ENCODE measurements at places on chromosomes 2 and 18.

GRCh38 chr2:8774371-8774770 lies 63.0 kb downstream of the KIDINS220 start:
- no peak for DNase-seq

- no peak for DNase-seq
Measured at GRCh38 chr2:39059366-39059952, 61.4 kb downstream of the SOS1 start.

DNA sequence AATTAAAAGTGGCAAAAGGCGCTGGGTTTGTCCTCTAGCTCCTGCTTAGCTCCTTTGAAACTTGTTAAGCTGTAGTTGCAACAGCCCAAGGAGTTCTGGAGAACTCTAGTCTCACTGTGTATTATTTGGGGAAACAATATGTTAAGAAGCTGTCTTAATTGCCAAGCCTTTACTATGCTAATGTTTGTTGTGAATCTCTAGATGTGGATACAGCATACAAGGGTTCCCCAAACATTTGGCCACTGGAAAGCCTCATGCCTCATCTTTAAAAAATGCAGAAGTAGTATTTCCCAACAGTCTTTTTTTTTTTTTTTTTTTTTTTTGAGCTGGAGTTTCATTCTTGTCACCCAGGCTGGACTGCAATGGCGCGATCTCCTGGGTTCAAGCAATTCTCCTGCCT lies 236.7 kb downstream of the PRKCE start:
- DNase-seq, result no peak

DNA sequence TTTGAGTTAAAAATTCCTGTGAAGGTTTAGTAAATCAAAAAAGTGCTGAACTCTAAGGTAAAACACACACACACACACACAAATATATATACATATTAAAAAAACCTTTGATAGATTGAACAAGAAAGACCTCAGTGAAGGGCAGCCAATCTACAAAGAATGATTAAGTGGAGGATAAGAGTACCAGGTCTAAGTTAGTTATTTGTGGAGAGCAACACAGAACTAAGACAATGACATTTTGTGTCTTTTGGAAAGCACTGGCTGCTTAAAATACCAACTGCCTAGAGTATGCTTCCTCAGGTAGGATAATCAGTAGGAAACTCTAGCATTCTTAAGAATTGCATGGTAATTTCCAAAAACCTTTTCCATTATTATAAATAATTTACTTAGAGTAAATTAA lies 481.4 kb upstream of the SYT4 start:
- DNase-seq, result no peak

DNA sequence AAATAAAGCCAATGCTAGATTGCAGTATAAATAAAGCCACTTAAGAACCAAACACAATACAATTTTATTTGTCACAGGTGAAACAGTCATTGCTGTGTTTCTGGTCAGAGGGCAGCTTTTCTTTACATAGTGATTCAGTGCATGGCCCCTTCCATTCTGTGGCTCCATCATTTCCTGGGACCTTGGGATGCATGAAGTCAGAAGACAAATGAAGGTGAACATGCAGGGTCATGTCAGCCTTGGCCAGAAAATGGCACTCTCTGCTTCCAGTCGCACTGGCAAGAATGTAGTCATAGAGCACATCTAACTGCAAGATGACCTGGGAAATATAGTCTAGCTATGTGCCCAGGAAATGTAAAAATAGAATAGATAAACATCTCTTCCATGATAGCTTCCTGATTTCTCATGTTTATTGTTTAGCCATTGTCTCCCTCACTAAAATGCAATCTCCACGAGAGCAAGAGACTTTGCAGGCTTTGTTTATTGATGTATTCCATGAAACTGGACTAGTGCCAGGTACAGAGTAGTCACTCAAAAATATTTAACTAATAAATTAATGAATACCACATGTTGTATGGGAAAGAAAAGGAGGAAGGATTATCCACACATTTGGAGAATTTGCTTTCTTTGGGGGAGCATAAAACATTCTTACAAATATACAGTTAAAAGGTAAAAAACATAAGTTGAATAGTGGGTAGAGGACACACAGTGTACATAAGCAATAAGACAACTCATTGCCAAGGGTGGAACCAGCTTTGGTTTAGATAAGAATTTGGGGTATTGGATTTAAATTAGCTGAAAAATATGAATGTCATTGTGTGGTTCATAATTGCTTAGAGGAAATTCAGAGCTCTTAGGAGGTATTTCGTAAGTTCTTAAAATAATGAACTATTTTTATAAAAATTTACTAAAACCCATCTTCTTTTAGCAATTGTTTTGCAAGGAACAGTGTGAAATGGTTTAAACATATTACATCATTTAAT lies 343.8 kb downstream of the PID1 start:
- DNase-seq, result no peak

DNA sequence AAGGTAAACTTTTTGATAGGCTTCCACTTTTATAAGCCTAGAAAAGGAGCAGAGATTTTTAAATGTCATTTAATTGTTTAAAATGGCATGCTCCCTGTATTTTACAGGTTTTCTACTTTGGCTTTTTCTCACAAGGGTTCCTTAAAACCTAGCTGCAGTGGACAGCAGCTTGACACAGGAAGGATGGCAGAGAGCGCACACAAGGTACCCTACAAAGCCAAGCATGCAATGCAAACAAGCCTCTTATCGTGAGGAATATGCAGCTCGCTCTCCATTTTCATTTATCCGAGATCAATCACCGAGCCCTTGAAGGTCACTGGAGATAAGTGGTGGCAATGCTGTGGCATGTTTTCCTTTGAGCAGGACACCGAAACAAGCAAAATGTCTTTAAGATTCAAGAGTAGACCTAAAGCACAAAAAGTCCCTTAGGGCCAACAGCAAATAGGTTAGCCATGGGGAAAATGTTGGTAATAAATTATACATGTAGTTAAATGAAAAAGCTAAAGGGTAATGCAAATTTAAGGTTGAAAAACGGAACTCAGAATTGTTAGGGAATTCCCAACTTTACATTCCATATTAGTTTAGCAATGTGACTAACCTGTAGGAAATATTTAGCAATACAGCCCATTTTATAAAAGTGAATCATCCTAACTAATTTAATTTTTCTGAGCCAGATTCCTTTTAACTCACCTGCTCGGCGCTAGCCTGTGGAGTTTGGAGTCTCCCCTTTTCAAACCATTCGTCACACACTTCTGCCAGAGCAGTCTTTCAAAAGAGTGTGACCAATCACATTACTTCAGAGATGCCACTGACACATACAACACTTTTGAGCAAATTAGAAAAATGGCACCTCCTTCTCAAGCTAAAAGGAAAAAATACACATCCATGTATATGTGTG lies 337.9 kb upstream of the PKDCC start:
- no peak for DNase-seq

DNA sequence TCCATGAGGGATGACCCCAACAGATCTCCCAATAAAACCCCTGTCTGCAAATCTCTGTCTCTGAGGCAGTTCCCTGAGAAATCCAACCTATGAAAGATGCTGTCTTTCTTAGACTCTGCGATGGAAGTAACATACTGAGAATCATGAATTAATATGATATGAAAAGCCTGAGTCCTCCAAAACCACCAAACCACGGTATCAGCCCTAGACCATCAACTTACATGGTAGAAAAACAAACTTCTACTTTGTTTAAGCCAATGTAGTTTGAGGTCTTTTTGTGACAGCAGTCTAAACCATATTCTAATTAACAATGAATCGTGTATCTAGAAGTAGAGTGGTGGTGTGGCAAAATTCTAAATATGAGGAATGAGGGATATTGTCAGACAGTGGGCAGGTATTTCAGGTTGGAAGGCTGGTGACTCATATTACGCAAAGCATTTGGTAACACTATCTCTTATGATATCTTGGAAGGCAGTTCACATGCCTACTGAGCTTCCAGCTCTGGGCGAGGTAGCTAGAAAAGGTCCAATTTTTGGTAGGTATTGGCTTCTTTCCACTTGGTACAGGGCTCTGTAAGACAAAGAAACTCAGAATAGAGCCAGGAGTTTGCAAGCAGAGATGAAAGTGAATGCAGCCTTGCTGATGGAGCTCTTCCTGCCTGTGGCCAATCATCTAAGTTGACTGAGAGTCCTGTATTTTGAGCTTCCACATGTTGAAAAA lies 215.8 kb downstream of the ZFP36L2 start:
- DNase-seq, result no peak

DNA sequence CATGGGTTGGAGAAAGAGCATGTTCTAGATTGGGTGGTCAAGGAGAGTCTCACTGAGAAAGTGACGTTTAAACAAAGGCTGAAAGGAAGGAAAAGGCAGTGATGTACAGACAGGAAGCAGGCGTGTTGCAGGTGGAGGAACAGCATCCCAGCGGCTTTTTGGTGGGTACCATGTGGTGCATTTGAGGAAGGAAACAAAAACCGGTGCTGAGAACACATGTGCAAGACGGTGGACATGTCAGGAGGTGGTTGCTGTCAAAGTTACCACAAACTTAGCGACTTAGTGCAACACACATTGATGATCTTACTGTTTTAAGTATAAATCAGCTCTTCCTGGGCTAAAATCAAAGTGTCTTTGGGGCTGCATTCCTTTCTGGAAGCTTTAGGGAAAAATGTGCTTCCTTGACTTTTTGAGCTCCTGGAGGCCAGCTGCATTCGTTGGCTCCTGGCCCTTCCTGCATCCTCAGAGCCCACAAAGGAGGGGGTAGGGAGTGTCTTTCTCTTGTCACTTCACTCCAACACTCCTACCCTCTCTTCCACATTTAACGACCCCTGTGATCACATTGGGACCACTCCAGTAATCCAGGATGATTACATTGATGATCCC lies 380.6 kb downstream of the FBXO15 start:
- DNase-seq, result no peak

DNA sequence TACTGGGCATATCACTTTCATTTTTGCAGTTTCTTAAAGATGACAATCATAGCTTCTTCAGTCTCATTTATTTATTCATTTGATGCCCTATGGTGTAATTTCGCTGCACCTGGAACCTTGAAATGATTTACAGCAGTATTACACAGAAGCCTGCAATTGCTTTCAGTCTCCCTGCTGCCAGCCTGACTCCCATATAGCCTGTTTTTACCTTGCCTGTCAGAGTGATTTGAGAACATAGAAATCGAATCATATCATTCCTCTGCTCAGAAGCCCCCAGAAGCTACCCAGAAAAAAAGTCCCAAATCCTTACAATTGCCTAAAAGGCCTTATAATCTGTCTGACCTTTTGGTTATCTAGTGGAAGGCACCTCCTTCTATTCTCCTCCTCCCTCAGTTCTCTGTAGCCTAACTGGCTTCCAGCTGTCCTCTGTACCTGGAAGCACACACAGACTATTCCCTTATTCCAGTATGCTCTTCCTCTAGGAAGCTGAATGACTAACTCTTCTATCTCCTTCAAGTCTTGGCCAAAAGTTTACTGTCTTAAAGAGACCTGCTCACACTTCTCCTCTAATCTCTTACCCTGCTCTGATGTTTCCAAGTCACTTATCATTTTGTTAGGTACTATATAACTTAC lies 12.6 kb downstream of the SCN3A start:
- DNase-seq, result no peak

DNA sequence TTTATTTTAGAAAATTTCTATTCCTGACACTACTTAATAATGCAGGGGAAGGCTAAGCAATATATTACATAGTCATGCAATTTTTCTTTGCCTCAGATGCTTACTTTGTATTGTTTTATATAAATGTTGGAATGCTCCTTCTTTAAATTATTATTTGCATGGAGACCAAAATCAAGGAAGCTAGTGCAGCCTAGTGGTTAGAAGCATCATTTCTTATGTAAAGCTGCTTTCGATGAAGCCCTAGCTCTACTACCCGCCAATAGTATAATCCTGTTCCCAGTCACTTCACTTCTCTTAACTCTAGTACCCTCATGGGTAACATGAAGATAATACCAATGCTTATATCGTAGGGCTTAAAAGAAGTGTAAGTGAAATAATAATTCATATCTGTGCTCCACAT lies 198.9 kb downstream of the LRATD1 start:
- DNase-seq, result no peak

DNA sequence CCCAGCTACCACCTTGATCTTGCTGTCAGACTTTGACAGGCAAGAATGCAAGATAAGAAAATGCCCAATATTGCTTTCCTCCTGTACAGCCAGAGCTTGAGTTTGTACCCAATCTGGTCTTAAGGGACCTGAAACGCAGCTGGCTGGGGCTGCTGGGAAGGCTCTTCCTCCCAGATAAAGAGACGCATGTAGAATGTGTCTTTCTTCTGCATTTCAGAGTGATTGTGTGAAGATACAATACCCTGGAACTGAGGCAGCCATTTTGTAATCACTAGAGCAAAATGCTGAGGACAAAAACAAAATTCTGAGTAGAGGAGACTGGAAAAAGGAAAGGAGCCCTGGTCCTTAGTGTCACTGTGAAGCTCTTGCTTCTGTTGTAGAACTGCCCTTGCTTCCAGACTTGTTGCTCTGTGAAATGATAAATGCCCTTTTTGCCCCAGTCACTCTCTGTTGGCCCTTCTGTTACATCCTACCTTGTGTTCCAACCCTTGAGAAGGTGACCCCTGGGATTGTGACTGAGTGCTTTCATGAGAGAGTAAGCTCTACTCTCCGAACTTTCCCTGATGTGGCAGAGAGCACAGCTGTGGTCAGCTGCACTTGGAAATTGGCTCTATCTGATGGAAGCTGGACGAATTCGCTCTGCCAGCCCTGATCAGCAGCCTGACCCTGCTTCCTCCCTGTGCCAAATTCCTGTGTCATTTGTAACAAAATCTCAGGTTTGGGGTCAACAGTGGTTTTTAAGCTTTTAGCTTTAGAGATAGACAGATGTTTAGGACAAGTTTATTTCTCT lies 137.4 kb upstream of the RBMS1 start:
- DNase-seq, result no peak

DNA sequence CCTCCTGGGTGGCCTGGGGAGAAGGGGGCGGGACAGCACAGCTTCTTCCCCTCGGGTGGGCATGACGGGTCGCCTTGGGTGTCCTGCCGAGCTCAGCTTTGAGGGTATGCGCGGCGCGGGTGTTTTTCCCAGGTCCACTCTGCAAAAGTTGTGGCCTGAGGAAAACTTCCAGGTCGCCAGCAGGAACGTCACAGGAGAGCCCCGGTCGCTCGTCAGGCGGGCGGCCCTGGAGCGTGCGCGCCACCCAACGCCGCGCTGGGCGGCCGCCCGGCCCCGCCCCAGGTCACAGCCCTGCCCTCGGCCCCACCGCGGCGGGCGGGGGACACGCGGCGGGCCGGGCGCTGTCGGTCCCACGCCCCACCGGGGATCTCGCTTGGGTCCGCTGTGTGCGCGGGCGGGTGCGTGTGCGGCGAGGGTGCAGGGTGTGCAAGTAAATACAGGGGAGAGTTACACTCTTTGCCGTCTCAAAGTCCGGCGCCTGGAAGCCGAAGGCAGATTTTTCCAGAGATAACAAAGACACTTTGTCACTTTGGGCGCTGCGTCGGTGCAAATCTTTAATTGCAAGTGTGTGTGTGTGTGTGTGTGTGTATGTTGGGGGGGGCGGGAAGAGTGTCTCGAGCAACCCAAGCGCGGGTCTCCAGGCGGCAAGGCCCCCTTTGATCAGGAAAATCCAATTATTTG lies 616 bp upstream of the SP5 start:
- no peak for DNase-seq

All from CD8-positive, alpha-beta T cell (primary cell).